ENCODE measurements at places on chromosomes 2 and 18.

DNA sequence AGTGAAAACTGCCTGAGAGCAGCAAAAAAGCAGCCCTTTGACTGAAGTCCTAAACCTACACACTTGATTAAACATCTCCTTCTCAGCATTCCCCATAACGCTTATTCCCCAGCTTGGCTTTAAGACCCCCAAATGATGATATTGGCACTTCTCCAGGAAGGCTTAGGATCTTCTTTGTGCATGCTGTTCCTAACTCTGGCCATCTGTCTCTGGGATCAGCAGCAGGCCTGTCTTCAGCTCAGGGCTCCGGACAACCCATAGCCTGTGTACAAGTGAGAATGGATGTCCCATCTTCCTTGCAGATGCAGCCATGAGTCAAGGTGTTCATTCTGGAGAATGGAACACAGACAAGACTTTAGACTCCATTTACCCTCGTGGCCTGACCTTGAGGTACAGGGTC lies 81.6 kb upstream of the TMEM17 start:
- no peak for DNase-seq

- no peak for DNase-seq
These were observed 198.3 kb downstream of the MGAT5 start for GRCh38 chr2:134452042-134452733.

DNA sequence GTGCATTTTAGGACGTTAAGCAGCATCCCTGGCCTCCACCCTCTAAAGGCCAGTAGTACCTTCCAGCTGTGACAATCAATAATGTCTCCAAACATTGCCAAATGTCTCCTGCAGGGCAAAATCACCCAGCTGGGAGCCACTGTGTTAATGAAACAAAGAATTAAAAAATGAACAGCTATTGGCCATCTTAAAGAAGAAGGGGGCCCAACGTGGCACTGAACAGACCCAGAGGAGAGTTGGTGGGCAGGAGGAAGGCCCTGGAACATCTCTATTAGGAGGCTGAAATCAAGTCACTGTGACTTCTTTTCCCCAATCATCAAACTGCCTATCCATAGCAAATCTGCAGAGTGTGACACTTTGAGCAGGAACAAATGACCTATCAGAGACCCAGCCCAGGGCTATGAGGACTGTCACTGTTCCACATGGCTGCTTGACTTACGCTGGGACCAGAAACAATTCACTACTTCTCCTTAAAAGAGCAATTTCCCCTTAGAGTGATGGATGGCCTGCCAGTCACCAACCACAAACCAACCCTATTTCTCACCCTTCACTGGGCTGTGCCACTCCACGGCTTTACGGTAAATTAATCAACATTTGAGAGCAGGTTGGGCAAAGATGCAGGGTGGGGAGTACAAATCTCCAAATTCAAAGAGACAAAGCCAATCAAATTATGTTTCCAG lies 35.2 kb upstream of the TEX51 start:
- no peak for DNase-seq

GRCh38 chr2:165054652-165055051 lies 99.3 kb upstream of the SLC38A11 start:
- no peak for DNase-seq

DNA sequence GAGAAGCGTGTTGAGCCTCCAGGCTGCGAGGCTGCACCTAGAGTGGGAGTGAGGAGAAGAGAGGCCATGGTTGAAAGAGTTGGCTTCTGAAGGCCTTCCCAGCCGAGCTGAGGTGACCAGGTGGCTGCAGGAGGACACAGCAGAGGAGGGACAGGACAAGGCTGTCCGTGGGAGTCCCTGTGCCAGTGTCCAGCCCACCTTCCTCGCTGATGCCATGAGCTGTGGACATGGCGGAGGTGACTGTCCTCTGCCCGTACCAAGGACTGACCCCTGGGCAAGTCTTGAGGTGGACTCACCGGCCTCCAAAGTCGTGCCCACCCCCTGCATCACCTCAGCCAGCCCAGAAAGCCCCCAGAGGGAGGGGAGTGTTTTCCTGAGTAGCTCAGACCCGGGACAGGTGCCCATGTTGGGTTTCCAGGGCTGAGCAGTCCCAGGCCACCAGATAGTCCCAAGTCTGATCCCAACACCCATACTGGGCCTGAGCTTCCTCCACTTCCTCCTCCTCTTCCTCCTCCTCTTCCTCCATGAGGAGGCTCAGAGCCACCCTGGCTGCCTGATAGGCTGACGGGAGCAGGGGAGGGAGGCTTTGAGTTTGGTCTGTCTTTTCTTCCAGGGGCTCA lies 43.0 kb upstream of the FOSL2 start:
- DNase-seq, result no peak

DNA sequence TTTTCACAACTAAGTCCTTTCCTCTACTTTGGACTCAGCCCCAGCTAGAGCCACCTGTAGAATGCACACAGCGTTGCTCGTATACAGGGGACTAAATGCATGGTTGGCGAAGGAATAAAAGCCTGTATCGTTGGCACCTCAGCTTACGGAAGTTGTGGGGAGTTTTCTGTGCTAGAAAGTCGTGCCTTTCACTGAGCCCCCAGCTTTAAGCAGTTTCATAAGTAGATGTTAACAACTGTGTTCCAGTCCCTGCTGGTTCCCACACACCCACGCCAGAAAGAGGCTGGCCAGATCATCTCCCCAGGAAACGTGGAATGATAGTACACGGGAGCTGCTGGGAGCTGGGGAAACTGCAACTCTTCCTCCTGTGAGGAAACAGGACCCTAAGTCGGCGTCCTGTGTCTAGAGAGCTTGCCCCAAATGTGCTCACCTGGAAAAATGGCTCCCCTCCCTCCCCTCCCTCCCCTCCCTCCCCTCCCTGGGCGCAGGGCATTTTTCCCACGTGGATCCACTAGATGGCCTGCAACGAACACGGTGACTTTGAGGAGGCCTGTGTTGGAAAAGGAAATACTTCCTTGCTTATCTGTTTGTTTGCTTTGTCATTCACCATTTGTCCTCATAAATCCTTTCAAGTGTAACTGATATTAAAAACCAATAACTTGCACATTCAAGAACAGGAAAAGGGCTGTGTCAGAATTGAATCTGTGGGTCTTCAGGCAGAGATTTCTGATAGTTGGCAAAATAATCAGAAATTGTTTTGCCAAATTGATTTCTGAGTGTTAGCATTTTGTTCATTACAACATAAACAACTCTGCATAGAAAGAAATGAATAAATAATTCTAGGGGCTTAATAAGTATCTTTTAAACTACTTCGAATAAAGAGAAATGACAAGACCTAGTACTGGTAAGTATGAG lies 43.9 kb upstream of the RFX8 start:
- DNase-seq, result no peak

DNA sequence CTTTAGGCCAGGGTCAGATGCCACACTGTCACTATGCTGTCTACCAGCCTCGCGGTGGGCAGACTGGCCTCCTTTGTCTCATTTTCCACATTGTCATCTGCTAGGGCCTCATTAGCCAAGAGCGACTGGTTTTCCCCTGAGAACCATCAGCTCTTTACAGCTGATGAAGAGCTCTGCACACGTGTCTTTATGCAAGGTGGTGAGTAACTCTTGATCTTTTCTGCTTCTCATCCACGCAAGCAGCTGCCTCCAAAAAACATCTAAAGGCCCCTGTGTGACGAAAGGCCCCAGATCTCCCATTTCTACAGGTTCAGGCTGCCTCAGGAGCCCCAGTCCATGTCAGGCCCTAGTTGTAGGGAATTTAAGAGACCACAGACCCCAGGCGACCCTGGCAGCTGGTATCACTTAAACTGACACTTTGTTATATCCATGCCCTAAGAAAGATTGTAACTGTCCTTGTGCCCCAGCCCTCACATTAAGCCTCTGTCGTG lies 52.9 kb downstream of the DPYSL5 start:
- DNase-seq, result no peak

DNA sequence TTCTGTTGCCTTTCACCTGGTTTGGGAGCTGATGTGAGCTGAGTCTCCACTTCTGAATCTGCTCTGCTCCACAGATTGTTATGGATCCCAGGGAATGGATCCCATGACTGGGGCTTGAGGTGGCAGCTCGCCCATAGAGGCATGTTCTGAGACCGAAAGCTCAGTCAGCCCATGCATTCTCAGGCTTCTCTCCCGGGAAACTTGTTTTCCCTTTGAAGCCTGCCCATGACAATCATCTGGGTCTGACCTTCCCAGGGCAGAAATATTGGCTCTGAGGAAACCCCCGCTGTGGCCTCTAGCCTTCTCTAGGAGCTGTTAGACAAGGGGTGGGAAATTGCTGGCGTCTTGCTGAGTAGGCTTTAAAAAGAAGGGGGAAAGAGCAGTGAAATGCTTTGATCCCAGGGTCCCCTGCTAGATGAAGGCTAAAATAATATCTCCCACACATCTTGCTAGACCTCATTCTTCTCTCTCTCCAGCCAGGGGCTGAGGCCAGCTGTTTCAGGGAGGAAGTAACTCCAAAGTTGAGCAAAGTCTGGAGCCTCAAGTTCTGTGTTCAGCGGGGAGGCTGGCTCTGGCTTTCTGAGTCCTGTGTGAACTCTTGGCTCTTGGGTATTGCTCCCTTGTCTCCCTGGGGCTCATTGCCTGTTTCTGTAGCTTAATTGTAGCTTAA lies 2.0 kb downstream of the VAMP8 start:
- no peak for DNase-seq

Measured in activated CD8-positive, alpha-beta memory T cell treated with anti-CD3 and anti-CD28 coated beads for 4 hours (primary cell).